Non-pigmented ciliary epithelial cell (primary cell): ENCODE measurements at places on chromosomes 2 and 18.

- no peak for DNase-seq
Measured at GRCh38 chr2:241511091-241511741, 2.8 kb upstream of the STK25 start.

DNA sequence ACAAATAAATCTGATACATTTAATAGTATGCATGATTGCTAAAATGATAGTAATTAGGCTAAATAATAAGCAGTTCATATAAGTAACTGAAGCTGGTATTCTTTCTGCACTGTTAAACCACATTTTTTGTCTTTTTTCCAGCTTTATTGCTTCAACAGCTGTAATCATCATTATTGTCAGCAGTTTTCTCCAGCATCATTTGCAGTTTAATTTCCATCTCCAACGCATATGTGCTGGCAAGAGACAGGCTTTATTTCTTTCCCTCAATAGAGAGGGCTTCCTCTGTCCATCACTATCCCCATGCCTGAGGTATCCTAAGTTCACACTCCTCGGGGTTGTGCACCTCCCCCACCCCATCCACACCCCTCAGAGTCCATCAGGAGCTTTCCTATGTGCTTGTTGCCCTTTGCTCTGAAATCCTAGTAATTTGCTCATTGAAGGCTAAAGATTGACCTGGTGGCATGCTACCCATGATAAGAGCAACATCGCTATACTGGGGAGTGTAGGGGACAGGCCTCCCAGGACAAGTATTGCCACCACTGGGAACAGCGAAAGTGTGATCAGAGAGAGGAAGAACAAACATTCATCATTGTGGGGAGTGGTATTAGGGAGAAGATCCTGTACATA is 37.1 kb downstream of the B4GALT6 start:
- DNase-seq: no peak

- DNase-seq: no peak
Measured at GRCh38 chr2:231412618-231412963, 17.1 kb downstream of the B3GNT7 start.

DNA sequence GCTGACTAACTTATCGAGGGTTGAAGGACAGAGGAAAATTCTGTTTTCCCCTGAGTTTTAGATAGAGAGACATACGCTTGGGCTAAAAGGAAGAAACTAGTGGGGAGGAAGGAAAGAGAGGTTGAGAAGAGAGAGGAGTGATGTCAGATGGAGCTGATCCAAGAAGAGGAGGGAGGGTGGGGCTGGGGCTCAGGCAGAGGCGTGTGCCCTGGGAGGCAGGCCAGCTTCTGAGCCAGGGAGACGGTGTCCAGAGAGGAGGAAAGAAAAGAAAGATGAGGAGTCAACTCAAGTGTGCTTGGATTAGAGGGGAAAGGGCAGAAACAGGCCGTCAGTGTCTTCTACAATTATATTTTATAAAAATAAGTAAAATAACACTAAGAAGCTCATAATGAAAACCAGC is 56.2 kb downstream of the EMILIN2 start:
- no peak for DNase-seq

DNA sequence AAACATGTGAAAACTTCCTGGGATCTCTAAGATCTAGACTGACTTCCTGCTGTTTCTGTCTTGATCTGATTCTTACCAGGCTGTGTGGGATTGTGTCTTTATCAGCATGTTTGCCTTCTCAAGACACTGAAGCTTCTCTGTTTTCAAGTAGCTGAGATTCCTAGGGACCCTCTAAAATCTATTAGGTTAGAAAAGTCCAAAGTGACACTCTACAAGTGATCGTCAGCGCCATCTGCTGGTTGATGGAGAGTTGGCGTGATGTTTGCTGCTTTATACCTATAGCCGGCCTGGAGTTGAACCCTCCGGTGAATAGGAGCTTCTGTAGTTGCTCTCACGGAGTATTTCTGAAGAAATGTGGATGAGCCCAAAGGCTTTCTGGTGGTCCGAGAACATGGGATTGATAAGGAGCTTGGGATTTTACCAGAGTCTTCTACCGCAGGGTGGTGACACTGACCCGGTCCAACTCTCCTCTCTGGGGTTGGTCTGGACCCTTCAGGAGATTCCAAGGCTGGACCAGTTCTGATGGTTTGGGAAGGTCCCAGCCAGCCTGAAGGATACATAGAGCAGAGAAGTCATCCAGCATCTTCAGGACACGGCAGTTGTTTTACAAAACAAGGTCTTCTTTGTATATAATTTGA is 96.0 kb upstream of the TTC39C start:
- no peak for DNase-seq

DNA sequence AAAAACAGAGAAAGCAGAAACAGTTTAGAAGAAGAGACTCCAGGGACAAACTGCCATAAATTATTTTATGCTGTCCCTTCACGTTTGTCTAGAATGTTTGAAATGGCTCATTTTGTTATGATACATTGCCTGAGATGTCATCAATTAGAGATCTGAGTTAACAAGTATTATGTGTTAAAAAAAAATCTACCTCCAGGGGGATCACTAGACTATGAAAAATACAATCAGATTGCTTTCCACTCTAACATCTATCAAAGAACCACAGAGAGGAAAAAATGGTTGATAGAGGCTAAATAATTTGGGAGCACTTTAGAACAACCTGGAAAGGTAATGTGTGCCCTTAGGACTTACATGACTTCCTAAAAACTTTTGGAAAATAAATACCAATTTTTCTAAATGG is 103.8 kb upstream of the CCDC150 start:
- DNase-seq: no peak

DNA sequence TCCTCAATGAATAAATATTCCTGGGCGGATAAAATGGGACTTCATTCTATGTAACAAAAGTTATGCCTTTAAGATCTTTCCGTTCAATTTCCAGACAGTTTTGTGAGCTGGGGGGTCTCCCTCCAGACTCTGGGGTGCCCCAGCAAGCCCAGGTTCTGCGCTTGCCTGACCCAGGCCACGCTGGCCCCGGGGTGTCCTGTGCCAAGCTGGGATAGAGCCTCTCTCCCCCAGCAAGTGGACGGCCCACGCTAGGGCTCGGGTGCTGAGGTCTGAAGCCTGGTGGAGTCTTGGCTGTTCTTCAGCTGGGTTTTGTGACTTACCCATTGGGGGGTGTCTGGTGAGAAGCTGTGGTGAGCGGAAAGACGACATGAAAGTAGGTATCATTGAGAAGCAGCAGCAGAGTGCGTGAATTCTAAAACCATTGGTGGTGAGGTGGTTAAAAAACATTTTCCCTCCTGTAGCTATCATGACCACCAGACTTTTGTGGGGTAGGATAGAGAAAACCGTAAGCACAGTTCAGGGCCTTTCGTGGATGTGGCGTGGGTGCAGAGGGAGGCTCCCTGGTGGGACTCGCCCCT is 346.8 kb downstream of the ANAPC1 start:
- DNase-seq: no peak

- peak; percentile 100 for DNase-seq
Measured at GRCh38 chr2:55051026-55051866, 995 bp upstream of the RTN4 start.

- no peak for DNase-seq
Measured at GRCh38 chr2:1665761-1666505, 78.4 kb downstream of the PXDN start.

DNA sequence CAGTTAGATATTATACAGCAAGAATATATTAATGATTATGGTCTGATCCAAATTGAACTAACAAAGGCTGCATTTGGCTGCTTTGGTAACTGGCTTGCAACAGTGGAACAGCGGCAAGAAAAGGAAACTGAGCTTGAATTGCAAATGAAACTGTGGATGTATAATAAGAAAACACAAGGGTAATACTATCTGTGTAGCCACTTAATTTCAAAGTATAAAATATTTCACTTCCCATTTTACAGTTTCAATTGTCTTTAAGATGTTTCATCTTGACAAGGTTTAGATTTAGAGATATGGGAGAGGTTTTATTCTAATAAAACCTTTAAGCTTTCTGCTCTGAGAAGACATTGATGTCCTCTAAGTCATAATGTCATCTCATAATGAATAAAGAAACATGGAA is 23.8 kb downstream of the WDR75 start:
- DNase-seq: no peak

DNA sequence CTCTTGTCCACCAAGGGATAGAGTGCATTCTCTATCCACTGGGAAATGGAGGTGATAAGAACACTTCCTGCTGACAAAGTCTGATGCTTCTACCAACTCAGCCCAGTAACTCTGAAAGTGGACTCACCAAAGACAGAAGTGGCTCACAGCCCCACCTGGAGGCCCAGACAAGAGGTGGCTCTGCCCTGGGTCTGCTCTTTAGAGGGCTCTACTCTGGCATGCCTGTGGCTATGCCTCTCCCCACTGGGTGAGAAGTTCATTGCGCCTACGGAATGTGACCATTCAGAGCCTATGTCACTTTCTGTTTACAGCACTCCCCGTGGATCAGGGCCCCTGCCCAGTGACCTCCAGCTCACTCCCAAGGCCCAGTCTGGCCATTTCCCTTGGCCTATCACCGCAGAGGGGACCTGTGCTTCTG is 13.5 kb upstream of the XDH start:
- no peak for DNase-seq

DNA sequence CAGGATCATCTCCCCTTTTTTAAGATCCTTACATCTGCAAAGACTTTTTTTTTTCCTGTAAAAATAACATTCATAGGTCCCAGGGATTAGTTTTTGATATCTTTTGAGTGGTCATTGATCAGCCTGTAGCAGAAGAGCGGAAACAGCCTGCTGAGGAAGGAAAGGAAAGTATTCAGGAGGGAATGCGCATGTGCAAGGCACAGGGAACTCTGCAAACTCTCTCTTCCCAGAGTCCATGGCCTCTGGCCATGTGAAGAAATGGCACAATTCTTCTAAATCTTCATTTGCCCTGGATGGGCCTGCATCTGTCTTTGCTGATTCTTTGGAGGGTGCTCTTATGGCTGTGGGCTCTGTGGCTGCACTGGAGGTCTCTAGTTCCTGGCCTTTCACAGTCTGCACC is 60.1 kb upstream of the SKOR2 start:
- no peak for DNase-seq

DNA sequence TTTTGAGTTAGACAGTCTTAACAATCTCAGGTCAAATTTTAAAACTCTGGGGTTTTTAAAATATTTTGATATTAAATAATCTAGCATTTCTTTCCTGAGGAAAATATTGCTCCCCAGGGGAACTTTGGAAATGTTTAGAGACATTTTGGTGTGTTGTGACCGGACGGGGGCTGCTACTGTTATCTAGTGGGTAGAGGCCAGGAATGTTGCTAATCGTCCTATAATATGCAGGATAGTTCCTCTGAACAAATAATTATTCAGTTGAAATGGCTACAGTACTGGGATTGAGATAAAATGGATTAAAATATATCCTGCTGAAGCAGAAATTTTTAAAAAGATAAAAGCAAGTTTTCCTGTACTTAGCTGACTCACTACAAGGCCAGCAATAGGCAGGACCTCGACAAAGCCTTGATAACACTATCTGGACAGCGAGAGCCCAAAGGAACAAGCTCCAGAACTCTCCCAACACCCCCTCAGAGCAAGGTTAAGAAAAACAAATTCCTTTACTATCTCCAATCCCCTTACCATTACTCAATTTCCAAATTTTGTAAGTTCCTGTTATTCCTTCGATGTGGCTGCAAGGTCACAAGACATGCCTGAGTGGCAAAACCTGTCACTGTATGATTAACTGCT is 1407.4 kb downstream of the SUCLG1 start:
- no peak for DNase-seq

DNA sequence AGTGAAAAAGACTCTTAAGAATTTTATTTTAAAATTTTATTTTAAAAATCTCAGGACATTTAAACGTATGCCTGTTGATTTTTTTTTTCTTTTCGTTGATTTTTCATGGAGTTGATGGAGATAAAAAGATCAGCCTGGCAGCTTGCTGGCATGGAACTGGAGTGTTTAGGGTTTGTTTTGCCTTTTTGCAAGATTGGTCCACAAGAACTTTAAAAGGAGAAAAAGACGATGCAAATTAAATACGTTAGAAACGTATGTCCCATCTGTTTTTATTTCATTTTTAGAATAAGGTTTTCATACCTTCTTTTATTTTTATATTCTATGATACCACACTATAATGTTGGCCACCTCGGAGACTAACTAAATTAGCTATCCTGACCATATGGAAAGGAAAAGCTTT is 254.9 kb downstream of the ARHGAP15 start:
- no peak for DNase-seq

DNA sequence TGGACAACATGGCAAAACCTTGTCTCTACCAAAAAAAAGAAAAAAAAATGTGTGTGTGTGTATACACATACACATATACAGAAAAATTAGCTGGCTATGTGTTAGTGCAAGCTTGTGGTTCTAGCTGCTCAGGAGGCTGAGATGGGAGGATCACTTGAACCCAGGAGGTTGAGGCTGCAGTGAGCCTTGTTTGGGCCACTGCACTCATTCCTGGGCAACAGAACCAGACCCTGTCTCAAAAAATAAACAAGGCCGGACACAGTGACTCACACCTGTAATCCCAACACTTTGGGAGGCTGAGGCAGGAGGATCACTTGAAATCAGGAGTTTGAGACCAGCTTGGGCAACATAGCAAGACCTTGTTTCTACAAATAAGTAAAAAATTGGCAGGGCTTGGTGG is 2.1 kb downstream of the COQ10B start:
- no peak for DNase-seq

DNA sequence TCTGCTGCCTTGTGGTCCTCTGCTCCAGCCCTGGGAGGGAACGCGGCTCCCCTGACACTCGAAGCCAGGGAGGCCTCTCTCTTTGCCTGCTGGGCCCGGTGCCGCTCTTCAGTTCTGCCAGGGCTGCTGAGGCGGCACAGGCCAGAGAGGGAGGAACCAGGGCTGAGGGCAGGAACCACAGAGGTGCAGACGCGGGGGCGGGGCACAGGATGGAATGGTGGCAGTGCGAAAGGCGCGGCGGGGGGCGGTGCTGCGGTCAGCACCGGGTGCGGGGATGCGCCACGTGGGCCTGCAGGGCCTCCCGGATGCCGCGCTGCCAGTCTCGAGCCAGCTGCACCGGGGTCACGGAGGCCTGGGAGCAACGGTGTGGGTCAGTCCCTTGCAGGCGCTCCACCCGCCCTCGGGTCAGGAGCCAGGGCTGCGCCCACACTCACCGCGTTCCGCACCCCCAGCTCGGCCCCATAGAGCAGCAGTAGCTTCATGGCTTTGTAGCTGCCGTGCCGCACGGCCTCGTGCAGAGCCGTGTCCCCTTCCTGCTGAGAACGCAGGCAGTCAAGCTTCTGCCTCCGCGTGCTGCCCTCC is 4.4 kb downstream of the ANKRD23 start:
- no peak for DNase-seq

DNA sequence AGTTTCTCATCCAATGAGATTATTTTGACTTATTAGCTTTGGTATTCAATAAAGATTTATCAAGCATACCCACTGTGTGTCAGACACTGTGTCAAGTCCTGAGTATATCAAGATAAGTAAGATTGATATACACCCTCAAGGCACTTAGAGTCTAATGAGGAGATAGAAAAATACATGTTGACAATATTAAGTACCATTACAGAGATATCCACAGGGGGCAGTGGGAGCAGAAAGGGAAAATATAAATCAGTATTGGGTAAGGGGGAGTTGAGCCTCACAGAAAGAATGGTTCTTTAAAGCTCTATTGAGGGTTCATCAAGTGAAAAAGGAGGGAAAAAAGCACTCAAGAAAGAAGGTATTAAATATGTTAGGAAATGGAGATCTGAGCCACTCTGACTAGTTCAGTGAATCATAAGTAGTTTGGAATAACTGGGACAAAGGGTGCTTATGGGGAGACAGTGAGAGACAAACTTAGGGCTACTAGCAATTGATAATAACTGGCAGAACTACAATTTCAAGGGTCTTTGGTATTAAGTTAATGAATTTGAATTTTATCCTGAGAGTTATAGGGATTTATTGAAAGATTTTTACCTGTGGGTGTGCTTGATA is 45.5 kb upstream of the SLC8A1 start:
- DNase-seq: no peak

GRCh38 chr18:74399091-74399887 is 57.8 kb downstream of the DIPK1C start:
- no peak for DNase-seq
